ENCODE measurements at places on chromosomes 3 and 15.

DNA sequence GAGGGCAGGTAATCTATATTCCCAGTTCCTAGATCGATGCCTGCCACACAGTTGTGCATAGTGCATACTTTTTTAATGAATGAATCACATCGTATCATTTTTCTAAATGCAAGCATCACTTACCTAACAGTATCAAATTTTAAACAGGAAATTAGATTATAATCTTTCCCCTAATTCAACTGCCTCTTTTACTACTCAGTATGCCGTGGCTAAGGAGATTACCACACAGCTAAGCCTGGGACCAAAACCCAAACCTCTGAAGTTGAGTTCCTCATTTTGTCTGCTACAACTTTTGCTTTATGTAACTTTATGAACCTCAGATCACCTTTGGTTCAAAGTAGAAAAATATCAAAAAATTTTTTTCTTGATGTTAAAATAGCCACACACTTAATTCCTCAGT lies 53.2 kb upstream of the FNDC3B start:
- DNase-seq: peak; percentile 20

DNA sequence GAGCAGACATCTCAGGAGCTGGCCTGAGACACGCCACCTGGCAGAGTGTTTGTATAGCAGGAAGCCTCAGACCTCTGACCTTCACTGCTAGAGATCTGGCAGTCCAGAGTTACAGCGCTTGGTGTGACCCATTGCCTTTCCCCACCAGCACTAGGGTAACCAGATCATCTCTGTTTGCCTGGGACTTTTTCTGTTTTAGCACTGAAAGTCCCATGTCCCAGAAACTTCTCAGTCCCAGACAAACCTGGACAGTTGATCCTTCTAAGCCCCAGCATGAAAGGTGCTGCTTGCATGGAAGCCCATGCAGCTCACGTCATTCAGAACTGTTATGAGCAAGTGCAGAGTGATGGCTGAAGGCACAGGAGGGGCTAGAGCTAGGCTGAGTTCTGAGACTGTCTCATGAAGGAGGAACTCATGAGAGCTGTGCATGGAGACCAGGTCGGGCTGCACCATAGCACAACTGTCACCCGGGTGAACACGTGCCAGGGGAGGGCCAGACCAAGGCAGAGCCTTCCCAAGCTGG lies 18.2 kb upstream of the AHSG start:
- DNase-seq: no peak

GRCh38 chr3:43537225-43537624 lies 84.6 kb downstream of the ANO10 start:
- no peak for DNase-seq

- no peak for DNase-seq
These were observed 4.9 kb downstream of the CADPS start for GRCh38 chr3:62870321-62870720.

DNA sequence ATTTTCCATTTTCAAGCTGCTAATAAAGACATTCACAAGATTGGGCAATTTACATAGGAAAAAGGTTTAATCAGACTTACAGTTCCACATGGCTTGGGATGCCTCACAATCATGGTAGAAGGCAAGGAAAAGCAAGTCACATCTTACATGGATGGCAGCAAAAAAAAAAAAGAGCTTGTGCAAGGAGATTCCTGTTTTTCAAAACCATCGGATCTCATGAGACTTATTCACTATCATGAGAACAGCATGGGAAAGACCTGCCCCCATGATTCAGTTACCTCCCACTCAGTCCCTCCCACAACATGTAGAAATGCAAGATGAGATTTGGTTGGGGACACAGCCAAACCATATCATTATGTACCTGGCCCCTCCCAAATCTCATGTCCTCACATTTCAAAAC lies 202.0 kb downstream of the FNDC3B start:
- DNase-seq: no peak

GRCh38 chr3:122609798-122610559 lies 32.5 kb downstream of the PARP15 start:
- no peak for DNase-seq

DNA sequence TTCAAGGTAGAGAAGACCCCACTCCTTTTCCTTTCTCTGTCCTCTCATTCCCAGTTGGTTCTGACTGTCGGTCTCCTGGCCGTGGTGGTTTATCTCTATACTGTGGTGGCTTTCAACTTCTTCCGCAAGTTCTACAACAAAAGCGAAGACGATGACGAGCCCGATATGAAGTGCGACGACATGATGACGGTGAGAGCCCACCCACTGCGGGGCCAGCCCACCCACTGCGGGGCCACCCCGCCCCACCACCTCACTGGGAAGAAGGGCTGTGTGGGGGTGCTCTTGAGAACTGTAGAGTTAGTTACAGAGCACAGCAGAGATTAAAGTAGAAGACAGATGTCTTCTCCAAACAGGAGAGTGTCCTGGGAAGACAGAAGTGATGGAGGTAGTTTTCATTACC lies 110.6 kb upstream of the CHRM5 start:
- DNase-seq: no peak

GRCh38 chr3:61924090-61924735 lies 362.8 kb downstream of the PTPRG start:
- no peak for DNase-seq

- DNase-seq: no peak
These were observed 326.1 kb downstream of the SATB1 start for GRCh38 chr3:18098960-18099587.

DNA sequence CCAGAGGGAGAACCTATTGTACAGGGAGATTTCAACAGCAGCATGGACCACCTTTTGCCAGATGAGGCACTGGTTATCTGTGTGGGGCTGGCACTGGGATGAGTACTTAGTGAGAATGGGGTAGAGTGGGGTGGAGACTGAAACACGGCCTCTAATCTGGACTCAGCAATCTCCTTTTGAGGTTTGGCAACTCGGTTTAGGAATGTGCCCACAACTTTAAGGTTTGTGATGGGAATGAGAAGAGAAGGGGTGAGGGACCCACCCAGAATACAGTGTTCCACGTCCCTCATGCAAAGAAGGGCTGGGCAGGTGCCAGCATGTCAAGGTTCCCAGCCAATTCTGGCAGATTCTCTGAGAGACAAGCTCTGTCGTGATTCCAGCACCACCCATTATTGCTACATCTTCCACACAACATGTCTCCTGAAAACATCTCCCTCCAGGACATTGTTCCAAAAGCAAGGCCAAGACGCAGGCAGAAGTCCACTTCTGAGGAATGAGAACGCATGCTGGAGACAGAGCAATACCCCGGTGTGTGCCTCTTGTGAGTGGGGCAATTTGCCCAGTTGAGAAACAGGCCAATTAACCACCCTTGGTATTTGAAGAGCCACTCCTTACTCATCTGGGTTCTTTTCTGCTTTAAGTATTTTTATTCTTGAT lies 37.5 kb upstream of the CCR4 start:
- DNase-seq: no peak

DNA sequence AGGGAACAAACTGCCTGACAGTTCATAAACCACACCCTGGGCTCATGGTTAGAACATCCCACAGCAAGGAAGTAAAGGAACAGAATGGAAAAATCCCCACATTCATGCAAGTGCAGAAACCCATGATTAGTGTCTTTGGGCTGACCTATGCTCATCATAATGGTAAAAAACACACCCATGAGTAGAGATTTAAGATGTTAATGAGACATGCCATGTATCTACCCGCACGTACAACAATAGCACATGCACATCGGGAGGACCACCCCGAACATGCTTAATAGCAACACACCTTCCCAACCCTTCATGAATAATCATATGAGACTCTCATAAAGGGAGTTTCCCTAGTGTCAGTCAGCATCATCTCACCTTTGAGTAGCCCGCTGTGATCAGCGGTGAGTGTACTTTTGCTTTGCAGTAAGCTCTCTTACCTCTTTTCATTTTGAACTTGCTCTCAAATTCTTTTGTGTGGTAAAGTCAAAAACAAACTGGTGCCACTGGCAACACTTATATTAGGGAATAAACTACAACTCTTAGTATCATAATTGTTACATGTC lies 23.2 kb downstream of the ZBED2 start:
- DNase-seq: no peak

- DNase-seq: no peak
These were observed 281.3 kb upstream of the TTC14 start for GRCh38 chr3:180320631-180321030.

DNA sequence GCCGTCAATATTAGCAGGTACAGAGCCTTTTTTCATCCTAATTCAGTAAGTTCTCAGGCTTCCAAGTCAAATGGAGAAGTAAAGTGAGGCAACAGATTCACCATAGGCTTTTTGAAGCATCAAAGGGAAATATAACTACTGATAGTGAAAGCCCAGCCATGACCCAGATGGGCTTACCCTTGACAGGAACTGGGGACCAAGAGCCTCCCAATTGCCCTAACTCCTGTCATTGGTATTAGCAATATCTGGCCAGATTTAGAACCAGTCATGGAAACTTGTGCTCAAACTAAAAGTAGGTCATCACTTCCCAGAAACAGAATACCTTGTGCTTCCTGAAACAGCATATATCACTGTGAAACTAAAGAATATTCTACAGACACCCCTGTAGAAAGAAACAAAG lies 33.0 kb downstream of the NME9 start:
- no peak for DNase-seq

GRCh38 chr3:189529468-189529867 lies 101.7 kb upstream of the TP63 start:
- DNase-seq: no peak

GRCh38 chr15:25800761-25801515 lies 62.2 kb downstream of the ATP10A start:
- no peak for DNase-seq

DNA sequence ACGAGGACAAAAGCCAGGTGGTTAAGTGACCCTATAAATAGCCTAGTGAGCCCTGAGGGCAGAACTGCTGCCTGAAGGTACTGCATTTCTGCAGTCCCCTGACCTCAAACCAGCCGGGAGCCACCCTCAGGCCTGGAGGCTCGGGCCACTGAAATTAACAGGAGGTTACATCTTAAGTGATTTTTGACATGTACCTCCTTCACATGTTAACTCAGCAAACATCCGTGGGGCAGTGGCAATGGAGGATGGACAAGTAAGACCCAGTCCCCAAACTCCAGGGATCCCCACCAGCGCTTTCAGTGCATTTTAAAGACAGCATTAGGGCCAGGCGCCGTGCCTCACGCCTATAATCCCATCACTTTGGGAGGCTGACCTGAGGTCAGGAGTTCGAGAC lies 26.2 kb downstream of the PSTPIP1 start:
- no peak for DNase-seq

DNA sequence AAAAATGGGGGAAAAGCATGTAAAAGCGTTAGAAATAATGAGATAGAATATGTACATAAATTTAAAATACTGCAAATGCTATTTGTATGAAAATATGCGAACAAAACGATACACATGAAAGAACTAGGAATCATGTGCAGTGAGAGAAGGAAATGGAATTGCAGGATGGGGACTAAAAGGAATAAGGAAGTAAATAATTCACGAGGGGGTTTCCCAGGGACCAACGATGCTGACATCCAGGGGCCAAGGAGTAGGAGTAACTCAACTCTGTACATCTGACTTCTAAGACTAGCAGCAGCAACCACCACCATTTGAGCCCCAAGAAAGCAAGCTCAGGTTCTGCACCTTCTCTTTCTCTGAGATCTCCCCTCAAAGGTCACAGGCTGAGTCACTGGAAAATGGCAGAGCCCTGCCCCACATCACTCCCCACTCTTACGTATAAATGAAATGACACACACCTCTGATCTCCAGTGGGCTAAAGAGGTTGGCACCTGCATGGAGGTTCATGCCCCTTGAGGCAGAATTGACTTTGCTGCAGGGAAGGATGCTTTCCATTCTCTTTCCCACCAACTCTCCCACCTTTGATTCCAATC lies 100.0 kb upstream of the DLG1 start:
- no peak for DNase-seq

GRCh38 chr3:58683466-58683865 lies 16.9 kb upstream of the FAM3D start:
- no peak for DNase-seq

- no peak for DNase-seq
These were observed 423.2 kb downstream of the EPHB1 start for GRCh38 chr3:135218304-135218703.

DNA sequence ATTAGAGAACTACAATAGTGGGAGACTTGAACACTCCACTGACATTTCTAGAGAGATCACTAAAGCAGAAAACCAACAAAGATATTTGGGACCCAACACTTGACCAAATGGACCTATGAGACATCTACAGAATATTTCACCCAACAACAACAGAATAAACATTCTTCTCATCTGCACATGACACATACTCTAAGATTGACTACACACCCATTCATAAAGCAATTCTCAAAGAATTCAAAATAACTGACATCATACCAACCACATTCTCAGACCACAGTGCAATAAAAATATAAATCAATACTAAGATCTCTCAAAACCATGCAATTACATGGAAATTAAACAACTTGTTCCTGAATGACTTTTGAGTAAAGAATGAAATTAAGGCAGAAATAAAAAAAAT lies 473.7 kb downstream of the LPP start:
- no peak for DNase-seq

DNA sequence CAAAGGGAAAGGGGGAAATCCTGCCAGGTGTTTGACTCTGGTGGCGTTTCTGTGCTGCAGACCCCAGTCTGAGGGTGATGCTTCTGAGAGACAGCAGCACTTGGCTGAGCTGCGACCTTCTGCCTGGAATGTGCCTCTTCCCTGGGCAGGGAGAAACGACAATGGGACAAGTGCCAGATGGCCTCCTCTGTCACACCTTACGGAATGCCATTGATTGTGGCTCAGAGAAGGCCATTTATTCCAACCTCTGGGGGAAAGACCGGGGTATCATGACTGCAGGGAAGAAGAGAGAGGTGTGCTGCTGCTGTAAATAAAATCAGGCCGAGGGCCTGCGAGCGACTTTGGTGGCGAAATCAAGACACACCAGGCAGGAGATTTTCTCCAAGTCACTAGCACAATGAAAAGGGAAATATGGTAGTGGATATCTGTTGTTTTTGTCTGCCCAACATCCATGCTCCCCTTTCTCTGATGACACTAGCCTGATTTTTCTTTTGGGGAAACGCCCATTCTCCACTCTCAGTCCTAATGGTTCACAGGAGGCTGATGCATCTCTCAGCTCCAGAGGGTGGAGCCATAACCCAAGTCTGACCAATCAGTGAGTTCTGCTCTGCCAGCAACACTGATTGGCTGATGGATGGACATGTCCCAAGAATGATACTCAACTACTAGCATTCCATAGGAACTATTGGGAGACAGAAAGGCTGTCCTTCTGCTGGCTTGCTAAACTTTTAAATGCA lies 336.1 kb downstream of the FOXP1 start:
- DNase-seq: no peak

DNA sequence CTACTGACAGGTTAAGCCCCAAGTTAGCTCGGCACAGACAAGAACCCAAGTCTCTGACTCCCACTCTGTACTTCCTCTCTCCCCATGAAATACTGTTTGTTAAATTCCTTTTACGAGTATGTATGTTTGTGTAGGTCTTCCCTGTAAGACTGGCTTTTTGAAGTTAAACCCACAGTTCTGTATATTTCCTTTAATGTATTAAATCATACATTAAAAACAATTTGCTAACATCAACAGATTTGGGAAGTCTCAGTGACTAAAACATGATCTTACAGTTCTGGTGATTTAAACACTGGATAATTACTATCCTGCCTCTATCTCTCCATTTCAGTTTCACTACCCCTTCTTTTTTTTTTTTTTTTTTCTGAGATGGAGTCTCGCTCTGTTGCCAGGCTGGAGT lies 4.4 kb downstream of the CMTM6 start:
- no peak for DNase-seq

- DNase-seq: no peak
These were observed 4.9 kb downstream of the CHDH start for GRCh38 chr3:53841296-53841695.

- no peak for DNase-seq
These were observed 22.9 kb downstream of the RAB8B start for GRCh38 chr15:63212050-63213004.

GRCh38 chr3:183635107-183635430 lies 354 bp upstream of the KLHL24 start:
- DNase-seq: no peak
